NCI-H446 treated with DMSO at 0.1 percent for 48 hours (cell line): ENCODE measurements at places on chromosomes 6 and 20.

DNA sequence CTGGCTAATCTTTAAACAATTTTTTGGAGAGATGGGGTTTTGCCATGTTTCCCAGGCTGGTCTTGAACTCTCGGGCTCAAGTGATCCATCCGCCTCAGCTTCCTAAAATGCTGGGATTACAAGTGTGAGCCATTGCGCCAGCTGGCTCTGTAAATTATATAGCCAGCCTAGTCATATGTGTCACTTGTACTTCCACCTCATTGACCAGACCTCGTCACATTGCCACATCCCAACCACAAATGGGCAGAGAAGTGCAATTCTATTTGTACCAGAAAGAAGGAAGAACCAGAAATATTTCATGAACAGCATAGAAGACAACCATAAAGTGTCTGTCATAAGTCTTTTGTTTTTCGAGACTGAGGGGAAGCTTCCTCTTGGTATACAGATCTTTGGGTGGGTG, 304.9 kb upstream of the RNF24 start:
- no peak for DNase-seq

- no peak for DNase-seq
Observed at GRCh38 chr6:97469451-97469850, 186.4 kb upstream of the MMS22L start.

- no peak for DNase-seq
Observed at GRCh38 chr20:52493171-52493721, 301.7 kb upstream of the ZFP64 start.

DNA sequence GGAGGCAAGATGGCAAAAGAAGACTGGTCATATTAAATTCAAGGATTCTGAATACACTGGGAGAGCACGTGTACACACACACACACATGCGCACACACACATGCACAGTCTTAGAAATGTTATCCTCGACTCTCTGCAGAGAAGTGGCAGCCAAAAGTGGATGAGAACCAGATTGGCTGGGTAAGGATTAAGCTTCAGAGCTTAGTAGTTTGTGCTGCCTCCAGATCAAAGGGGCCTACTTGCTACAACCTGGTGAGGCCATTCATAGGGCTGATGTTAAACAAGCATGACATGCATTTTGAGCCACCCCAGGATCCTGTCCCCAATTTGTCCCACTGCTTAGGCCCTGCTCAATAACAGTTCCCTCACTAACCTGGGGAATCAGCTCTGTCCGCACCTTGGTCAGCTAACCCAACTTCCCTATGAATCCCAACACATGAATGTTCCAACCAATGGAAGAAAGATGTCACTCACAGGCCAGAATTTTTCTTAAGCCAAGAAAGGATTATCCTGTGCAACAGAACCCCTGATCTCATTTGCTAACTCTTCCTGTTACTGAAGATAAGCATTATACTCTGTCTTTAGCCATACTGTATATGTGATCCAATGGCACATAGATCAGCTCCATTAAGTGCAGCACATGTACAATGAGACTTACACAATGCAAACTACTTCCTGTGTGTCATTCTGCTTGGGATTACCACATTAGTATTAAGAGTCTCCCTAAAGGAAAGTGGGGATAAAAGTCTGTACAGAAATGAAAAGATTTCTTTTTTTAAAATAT, 31.0 kb downstream of the TOMM6 start:
- DNase-seq, result no peak

DNA sequence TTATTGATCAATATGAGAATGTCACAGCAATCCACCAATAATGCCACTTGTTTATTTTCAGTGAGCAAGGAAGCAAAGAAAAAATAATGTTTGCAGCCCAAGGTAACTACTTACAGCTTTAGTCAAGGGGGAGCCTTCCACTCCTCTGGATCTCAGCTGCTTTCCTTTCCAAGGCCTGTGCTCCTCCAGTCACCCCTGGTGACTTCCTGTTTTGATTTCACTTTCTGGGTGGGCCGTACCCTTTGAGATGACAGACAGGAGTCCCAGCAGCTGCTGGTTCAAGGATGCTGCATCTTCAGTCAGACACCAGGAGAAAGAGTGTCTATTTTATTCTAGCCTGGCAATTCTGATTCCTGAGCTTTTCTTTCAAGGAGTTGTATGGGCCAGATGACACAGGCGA, 5.6 kb upstream of the VNN2 start:
- no peak for DNase-seq

GRCh38 chr6:125844989-125845388, 54.2 kb downstream of the NCOA7 start:
- DNase-seq, result no peak

GRCh38 chr20:56801971-56802755, 173.1 kb downstream of the TFAP2C start:
- DNase-seq, result no peak

DNA sequence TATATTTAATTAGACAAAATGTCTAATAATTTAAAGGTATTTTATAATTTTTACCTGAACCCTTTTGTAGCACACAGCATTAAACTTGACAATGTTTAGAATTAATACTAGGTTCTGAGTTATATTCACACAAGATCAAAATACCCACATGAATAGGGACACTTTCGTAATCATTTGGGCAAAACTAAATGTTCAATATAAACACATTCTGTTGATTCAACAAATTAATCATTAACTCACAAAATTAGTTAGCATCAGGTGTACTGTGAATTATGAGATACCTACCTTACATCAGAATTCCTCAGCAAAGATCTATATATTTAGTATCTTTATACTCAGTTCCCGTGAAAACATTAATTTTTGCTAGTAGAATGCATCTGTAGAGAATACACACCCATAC, 481.5 kb upstream of the MANEA start:
- DNase-seq, result no peak

- DNase-seq, result no peak
Observed at GRCh38 chr6:84773133-84773430, 8.7 kb upstream of the TBX18 start.

DNA sequence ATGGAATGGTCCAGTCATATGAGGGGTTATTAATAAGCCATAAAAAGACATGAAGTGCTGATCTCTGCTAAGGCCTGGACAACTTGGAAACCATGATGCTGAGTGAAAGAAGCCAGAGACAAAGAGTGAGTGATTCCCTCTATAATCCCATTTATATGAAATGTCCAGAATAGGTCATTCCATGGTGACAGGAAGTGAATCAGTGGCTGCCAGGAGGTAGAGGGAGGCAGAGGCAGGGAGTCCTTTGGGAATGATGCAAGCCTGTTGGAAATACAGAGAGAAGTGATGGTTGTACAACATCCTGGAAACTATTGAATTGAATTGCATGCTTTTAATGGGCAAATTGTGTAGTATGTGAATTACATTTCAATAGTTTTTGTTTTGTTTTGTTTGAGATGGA, 26.4 kb downstream of the ANKRD60 start:
- no peak for DNase-seq

GRCh38 chr6:166952567-166953486, 3.5 kb downstream of the RNASET2 start:
- no peak for DNase-seq

DNA sequence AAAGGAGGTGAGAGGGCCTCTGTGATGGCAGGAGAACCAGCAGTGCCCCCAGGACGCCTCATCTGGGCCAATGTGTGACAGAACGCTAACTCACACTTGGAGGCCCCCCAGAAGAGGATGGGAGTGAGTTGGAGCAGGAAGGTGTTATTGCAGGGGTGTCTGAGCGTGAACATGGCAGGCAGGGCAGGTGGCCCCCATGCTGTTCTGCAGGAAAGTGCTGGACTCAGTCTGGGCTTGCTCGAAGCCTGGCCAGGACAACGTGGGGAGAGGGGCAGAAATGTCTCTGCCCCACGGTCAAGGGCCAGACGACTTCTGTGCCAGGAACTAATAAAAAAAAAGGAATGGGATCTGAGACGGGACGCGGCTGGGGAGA, 931 bp upstream of the EBF4 start:
- no peak for DNase-seq

DNA sequence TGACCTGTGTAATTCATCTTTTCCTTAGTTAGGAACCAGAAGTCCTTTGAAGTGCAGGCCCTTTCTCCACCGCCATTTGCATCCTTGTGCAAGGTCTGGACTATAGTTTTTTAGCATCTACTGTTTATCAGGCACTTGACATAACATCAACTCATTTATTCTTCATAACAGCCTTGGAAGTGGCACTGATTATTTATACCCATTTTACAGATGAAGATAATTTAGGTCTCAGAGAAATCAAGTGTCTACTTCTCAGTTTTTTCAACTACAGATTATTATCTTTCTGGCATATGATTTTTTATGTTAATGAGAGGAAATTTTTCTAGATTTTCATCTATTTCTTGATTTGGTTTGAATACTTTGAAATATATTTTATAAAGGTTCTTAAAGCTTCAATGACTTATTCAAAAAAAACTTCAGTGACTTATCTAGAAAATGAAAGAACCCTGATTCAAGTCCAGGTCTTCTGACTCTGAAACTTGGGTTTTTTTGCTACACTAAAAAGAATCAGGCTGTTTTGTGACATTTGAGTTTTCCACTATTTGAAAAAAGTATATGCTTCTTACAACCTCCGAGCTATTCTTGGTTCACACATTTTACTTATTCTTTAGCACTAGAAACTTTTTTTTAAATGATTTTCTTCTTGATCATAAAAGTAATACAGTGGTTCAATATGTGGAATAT, 3.1 kb upstream of the UBE2J1 start:
- DNase-seq, result no peak

DNA sequence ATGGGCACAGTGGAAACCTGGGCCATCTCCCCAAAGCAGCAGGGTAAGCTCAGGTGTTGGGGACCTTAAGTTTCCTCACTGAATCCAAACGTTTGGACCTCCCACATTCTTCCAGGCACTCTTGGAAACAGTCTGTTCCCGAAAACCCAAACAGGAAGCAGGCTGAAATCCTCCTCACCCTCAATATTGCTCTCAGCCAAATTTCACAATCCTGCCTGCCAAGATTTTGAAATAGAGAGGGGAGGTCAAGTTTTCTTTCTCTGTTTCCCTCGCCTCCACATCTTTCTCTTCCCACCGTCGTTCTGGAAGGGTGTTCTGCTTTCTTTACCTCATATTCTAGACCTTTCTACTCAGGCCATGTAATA, 392.0 kb upstream of the SASH1 start:
- DNase-seq, result no peak

DNA sequence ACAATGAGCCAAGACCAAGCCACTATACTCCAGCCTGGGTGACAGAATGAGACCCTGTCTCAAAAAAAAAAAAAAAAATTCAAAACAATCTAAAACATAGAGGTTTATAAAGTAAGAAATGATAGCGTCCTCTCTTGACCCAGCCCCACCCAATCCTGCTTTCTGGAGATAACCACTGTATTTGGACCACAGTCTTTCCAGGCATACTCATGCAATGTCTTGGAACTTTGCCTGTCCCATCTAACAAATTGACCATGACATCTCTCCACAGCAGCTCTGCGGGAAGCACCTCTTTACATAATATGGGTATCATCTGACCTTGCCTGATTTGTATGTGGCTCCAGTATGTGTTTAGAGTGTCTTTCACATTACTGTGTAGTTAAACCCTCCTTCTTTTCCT, 9.1 kb upstream of the SHLD1 start:
- DNase-seq, result no peak

DNA sequence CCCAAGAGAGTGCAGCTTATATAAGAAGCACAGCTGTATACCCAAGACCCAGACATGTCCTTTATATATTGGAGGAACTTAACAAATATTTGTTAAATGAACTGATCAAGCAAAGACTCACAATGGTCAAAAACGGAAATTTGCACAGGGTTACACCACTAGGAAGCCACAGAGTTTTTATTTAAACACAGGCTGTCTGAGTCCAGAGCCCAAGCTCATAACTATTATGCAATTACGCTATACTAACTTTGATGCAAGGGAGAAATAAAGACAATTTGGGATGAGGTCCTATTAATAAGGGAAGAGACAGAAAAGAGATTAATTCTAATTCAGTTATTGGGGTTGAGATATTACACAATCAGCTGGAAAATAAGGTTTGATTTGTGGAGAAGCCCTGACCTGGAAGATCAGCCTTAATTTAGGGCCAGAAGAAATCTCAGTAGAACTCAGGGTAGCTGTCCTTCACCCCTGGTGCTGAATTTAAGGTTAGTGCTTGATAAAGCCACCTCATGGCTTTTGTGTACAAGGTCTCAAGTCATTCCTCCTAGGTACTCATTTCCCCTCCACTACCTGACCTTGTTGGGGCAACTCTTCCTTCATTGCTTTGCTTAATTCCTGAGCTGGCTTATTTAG, 10.5 kb upstream of the ZNF334 start:
- DNase-seq, result no peak

DNA sequence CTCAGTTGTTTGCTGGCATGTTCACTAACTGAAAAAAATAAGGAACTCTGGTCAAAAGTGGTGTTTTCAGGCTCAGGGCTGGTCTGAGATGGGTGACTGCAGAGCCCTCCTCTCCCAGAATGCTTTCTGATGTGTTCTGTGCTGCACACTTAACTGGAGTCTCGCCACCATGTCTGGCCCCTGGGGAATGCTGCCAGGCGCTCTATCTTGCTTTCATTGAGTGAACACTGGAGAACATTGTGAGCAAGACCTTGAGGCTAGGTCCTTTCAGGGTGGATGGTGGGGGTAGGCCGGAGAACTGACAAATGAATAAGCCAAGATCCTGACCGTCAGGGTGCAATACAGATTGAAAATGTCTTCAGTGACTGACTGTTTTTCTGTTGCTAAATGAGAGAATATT, 19.5 kb downstream of the PANK2 start:
- DNase-seq, result no peak

- no peak for DNase-seq
Observed at GRCh38 chr20:45044601-45045000, 56.3 kb downstream of the KCNS1 start.

GRCh38 chr6:159828074-159828473, 28.0 kb downstream of the PNLDC1 start:
- no peak for DNase-seq

DNA sequence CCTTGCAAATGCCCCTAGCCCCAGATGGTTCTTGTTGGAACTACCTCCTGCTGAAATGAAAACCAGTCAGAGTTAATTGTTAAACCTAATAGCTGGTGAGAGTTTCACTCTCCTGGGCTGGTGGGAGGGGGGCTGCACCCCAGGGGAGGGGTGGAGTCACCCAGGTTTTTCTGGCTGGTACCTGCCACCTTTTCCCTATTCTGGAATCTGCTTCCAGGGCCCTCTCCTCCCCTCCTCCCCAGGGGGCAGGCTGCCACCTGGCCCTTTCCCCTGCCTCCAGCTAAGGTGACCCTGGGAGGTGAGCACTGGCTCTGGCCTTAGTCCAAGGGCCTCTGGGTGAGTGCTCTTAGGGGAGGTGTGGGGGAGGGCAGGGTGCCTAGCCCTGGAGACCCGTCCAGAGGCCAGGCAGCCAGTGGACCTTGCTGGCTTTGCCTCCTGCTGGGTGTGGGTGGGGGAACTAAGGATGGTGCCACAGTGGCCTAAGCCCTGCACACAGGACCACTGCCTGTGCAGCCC, 48.8 kb upstream of the EPB41L1 start:
- DNase-seq, result no peak
